Smooth muscle cell of the umbilical artery (primary cell): ENCODE measurements at places on chromosomes 16 and 17. TPM values are rescaled to one million over a fixed set of nuclear protein-coding genes. Genes with fewer than 3 reads are reported as not detected.

The MMP25 gene
- not detected in 2 replicates for total RNA-seq

The PDIA2 gene
- 0.51 and 2.4 TPM in 2 replicates for total RNA-seq

The ABCC11 gene
- total RNA-seq: 0.05 TPM in 1 of 2 replicates, not detected in the other

The PYCARD gene
- total RNA-seq: 27.3 and 28.7 TPM in 2 replicates

The C16orf92 gene
- total RNA-seq: not detected in 2 replicates

The HAS3 gene
- total RNA-seq: 3.9 and 10.1 TPM in 2 replicates

The FBXO31 gene
- total RNA-seq: 21.7 and 44.2 TPM in 2 replicates

The CYGB gene
- 5.9 and 7.1 TPM in 2 replicates for total RNA-seq

The C16orf96 gene
- not detected in 2 replicates for total RNA-seq

The ATXN7L3 gene
- total RNA-seq: 37.7 and 49.5 TPM in 2 replicates

The MGRN1 gene
- 24.1 and 56.4 TPM in 2 replicates for total RNA-seq

The OR1D2 gene
- total RNA-seq: not detected in 2 replicates

The KRTAP3-2 gene
- total RNA-seq: not detected in 2 replicates

The TEX19 gene
- total RNA-seq: not detected in 2 replicates

The ITGAX gene
- not detected in 2 replicates for total RNA-seq

The NXN gene
- 35.0 and 55.8 TPM in 2 replicates for total RNA-seq

The GRAPL gene
- not detected in 2 replicates for total RNA-seq

The STX1B gene
- total RNA-seq: 0.59 and 2.8 TPM in 2 replicates

The OR1F1 gene
- total RNA-seq: not detected in 2 replicates

The CTRB2 gene
- total RNA-seq: not detected in 2 replicates

The DPEP3 gene
- total RNA-seq: not detected in 2 replicates

The MVD gene
- 89.1 and 116 TPM in 2 replicates for total RNA-seq

The GNAO1 gene
- total RNA-seq: 0.14 and 0.30 TPM in 2 replicates

The TBC1D28 gene
- total RNA-seq: not detected in 2 replicates

The NPIPB9 gene
- 3.6 and 4.6 TPM in 2 replicates for total RNA-seq

The UBALD2 gene
- total RNA-seq: 1.2 and 2.1 TPM in 2 replicates

The USP6 gene
- under 0.01 and 0.05 TPM in 2 replicates for total RNA-seq

The UTS2R gene
- total RNA-seq: not detected in 2 replicates

The CLEC19A gene
- total RNA-seq: not detected in 2 replicates

The PRSS33 gene
- total RNA-seq: not detected in 2 replicates

The OR4D1 gene
- not detected in 2 replicates for total RNA-seq

The FTO gene
- total RNA-seq: 105 and 152 TPM in 2 replicates

The DBNDD1 gene
- total RNA-seq: 0.89 and 3.5 TPM in 2 replicates

The WWOX gene
- 9.1 and 13.7 TPM in 2 replicates for total RNA-seq

The DBF4B gene
- total RNA-seq: 3.0 and 4.8 TPM in 2 replicates

The MT4 gene
- not detected in 2 replicates for total RNA-seq

The DOC2A gene
- total RNA-seq: 0.42 TPM in 1 of 2 replicates, not detected in the other

The PIRT gene
- total RNA-seq: not detected in 2 replicates

The KREMEN2 gene
- not detected in 2 replicates for total RNA-seq

The ASIC2 gene
- not detected in 2 replicates for total RNA-seq

The ABCC12 gene
- total RNA-seq: not detected in 2 replicates

The ANKRD40CL gene
- not detected in 2 replicates for total RNA-seq

The C16orf78 gene
- total RNA-seq: not detected in 2 replicates

The KRT12 gene
- not detected in 2 replicates for total RNA-seq

The CDK5R1 gene
- total RNA-seq: 0.89 and 1.5 TPM in 2 replicates

The G6PC1 gene
- not detected in 2 replicates for total RNA-seq

The ALDH3A1 gene
- total RNA-seq: not detected in 2 replicates

The CACNG5 gene
- not detected in 2 replicates for total RNA-seq
